ENCODE measurements at places on chromosomes 16 and 17. TPM values are rescaled to one million over a fixed set of nuclear protein-coding genes. Genes with fewer than 3 reads are reported as not detected.
A peak's percentile ranks its signal among the peaks of the same experiment; 100 is the strongest.

IKZF3 gene
- not detected for total RNA-seq

DOC2B gene
- total RNA-seq, result not detected

DNA sequence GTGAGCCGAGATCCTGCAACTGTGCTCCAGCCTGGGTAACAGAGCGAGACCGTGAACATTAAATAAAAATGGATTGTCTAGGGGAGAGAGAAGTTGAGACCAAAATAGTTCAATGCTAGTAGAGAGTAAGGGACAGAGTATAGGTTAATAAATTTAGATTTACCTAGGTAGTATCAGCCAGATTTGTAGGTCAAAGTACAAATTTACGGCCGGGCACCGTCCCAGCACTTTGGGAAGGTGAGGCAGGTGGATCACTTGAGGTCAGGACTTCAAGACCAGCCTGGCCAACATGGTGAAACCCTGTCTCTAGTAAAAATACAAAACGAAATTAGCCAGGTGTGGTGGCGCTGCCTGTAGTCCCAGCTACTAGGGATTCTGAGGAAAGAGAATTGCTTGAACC lies 12.2 kb upstream of the BMERB1 start:
- H3K27me3 ChIP-seq, result peaks cover 16% of the 10 kb centered on the region
- DNase-seq, result no peak
- no peaks in the 10 kb centered on the region for H3K36me3 ChIP-seq
- no peaks in the 10 kb centered on the region for H3K4me1 ChIP-seq
- H3K4me3 ChIP-seq, result no peak overlapping the region

GRCh38 chr17:2122641-2123302 lies 67.9 kb downstream of the HIC1 start:
- peak; percentile 83 for DNase-seq
- no peaks in the 10 kb centered on the region for H3K36me3 ChIP-seq
- peak overlapping the region; percentile 32 for H3K4me3 ChIP-seq
- H3K4me1 ChIP-seq, result peaks cover 34% of the 10 kb centered on the region
- no peaks in the 10 kb centered on the region for H3K27me3 ChIP-seq

GRCh38 chr17:76715496-76715830 lies 4.7 kb upstream of the MXRA7 start:
- no peaks in the 10 kb centered on the region for H3K27me3 ChIP-seq
- H3K36me3 ChIP-seq, result peaks cover 61% of the 10 kb centered on the region
- no peak overlapping the region for H3K4me3 ChIP-seq

- H3K4me1 ChIP-seq, result peaks cover 13% of the 10 kb centered on the region
- DNase-seq, result peak; percentile 47
- no peak overlapping the region for H3K4me3 ChIP-seq
- no peaks in the 10 kb centered on the region for H3K27me3 ChIP-seq
- H3K36me3 ChIP-seq, result peaks cover 5% of the 10 kb centered on the region
These were observed 211.9 kb downstream of the KATNIP start for GRCh38 chr16:27761816-27762215.

- no peaks in the 10 kb centered on the region for H3K4me1 ChIP-seq
- H3K36me3 ChIP-seq, result no peaks in the 10 kb centered on the region
- H3K27me3 ChIP-seq, result peaks cover 6% of the 10 kb centered on the region
- H3K27ac ChIP-seq, result no peak overlapping the region
- H3K4me3 ChIP-seq, result no peak overlapping the region
- DNase-seq, result no peak
These were observed 709 bp downstream of the GPR179 start for GRCh38 chr17:38342886-38343607.

- no peak overlapping the region for H3K4me3 ChIP-seq
- no peaks in the 10 kb centered on the region for H3K27me3 ChIP-seq
- no peak overlapping the region for H3K27ac ChIP-seq
- no peak for DNase-seq
- no peaks in the 10 kb centered on the region for H3K4me1 ChIP-seq
These were observed 2166.6 kb downstream of the TP53TG3F start for GRCh38 chr16:35626041-35626440.

- H3K27me3 ChIP-seq, result no peaks in the 10 kb centered on the region
- DNase-seq, result peak; percentile 47
- peaks cover 44% of the 10 kb centered on the region for H3K36me3 ChIP-seq
- peaks cover 50% of the 10 kb centered on the region for H3K4me1 ChIP-seq
- no peak overlapping the region for H3K27ac ChIP-seq
- H3K4me3 ChIP-seq, result no peak overlapping the region
These were observed 2.7 kb downstream of the TLCD1 start for GRCh38 chr17:28723159-28723835.

DNA sequence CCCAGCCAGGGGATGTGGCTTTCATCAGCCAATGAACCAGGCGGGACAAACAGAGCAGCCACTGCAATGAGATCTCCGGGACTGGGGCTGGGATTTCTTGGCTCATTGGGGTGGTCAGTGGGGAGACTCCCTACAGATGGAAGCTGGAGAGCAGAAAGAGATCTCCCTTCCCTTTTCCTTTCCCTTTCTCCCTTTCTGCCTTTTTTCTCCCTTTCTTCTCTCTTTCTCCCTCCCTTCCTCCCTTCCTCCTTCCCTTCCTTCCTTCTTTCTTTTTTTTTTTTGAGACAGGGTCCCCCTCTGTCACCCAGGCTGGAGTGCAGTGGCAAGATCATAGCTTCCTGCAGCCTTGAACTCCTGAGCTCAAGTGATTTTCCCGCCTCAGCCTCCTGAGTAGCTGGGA lies 14.0 kb downstream of the LAT start:
- DNase-seq, result no peak
- H3K36me3 ChIP-seq, result no peaks in the 10 kb centered on the region
- H3K27ac ChIP-seq, result no peak overlapping the region
- peaks cover 4% of the 10 kb centered on the region for H3K27me3 ChIP-seq
- H3K4me1 ChIP-seq, result no peaks in the 10 kb centered on the region
- no peak overlapping the region for H3K4me3 ChIP-seq

DNA sequence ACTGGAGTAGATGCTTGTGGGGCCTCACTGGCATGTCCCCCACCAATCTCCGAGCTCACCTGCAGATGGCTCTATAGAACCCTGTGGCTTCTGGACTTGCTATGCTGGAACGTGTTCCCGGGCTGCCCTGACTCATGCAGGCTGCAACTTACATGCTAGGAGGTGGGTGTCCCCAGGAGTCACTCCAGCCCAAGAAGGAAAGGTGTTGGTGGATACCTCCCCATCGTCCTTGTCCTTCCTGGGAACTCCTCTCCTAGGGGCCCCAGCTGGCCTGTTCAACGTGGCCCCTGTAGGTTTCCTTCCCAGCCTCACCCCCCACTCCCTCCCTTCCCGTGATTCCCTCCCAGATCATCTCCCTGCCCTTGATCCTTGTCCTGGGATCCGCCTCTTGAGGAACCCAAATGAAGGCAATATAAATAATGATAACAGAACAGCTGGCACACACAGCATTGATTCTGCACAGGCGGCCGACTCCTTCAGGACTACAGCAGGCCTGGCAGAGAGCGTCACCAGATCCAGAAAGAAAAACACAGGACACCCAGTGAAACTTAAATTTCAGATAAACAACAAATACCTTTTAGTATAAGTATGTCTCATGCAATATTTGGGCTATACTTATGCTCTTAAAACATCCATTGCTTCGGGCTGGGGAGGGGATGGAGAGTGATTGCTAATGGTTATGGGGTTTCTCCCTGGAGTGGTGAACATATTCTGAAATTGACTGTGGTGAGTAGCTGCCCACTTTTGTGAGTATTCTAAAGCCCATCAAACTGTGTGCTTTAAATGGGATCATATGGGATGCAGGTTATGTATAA lies 221.1 kb upstream of the GSE1 start:
- no peaks in the 10 kb centered on the region for H3K27me3 ChIP-seq
- peaks cover 30% of the 10 kb centered on the region for H3K4me1 ChIP-seq
- H3K27ac ChIP-seq, result no peak overlapping the region
- H3K4me3 ChIP-seq, result no peak overlapping the region

- H3K27ac ChIP-seq, result peak overlapping the region; percentile 82
- H3K27me3 ChIP-seq, result no peaks in the 10 kb centered on the region
- peaks cover 33% of the 10 kb centered on the region for H3K4me1 ChIP-seq
- H3K36me3 ChIP-seq, result no peaks in the 10 kb centered on the region
- H3K4me3 ChIP-seq, result peak overlapping the region; percentile 5
- peak; percentile 99 for DNase-seq
These were observed 2.2 kb upstream of the KRT19 start for GRCh38 chr17:41530062-41531048.

DNA sequence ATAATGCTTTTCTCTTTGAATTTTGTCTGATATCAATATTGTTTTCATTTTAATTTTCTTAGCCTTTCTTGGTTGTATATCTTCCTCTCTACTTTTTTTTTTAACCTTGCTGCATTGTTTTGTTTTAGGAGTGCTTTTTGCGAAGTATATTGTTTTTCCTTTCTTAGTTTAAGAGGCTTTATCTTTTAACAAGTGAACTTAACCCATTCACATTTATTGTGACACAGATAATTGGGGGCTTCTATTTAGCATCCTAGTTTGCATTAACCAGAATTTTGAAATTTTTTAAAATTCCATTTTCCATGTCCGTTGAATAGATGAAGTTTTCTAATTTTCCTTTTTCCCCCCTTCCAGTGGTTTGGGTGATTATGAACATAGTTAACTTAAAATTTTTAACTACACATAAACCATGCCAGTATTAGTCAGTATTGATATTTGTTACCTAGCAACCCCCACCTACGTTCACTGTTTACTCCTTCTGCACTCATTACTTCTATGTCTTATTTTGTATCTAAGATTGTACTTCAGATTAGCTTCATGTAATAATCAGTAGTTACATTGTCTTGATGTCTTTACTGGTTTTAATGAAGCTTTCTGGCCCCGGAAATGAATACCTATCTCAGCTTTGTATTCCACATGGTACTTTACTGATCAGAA lies 44.4 kb downstream of the TNRC6A start:
- H3K4me3 ChIP-seq, result no peak overlapping the region
- peaks cover 21% of the 10 kb centered on the region for H3K4me1 ChIP-seq
- peaks cover 30% of the 10 kb centered on the region for H3K36me3 ChIP-seq
- no peak overlapping the region for H3K27ac ChIP-seq
- H3K27me3 ChIP-seq, result no peaks in the 10 kb centered on the region

DNA sequence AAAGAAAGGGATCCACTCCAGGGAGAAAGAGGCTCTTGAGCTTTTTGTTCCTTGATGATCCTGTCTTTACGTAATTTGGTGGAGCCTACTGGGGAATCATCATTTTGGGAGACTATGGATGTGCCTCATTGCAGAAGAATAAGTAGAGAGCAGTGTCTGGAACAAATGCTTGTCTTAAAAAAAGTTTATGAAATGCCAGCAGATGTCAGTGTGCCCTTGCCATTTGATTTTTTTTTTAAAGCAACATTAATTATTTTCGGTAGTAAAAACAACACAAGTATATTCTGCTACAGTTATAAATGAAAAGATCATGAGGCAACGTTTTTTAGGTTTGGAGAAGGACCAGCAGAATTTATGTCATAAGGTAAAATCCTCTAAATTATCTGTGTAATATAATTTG lies 934.8 kb upstream of the EEF2KMT start:
- H3K36me3 ChIP-seq, result no peaks in the 10 kb centered on the region
- H3K4me1 ChIP-seq, result no peaks in the 10 kb centered on the region
- H3K27ac ChIP-seq, result no peak overlapping the region
- no peaks in the 10 kb centered on the region for H3K27me3 ChIP-seq

DNA sequence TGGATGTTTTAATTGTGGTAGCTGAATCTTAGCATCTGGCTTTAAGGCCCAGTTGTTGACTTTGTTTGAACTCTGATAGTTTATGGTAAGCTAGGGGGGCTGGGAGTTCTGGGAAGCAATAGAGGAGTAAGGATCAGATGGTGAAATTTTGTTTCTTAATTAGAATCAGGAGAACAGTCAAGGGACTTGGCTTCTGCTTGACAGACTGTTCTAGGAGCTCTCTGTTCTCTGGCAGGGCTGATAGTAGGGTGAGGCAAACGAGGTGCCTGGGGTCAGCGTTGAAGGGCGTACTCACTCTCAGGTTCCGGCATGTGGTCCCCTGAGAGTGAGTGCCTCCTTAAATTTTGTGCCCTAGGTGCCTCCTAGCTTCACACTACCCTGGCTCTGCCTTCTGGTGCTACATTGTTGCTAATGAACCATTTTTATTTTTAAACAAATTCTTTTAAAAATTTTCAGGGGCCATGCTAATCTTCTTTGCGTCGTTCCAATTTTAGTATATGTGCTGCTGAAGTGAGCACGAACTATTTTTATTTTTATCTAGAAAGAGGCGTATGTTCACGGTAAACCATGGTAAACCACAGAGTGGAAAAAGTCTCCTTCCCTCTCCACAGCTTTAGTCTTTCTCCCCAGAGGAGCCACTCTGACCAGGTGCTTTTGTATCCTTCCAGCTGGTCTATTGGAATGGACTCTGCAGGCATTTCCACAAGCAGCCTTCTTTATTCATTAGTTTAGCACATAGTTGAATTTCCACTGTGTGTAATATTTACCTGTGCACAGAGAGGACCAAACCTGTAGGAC lies 19.7 kb downstream of the SLC7A6 start:
- no peak overlapping the region for H3K27ac ChIP-seq
- H3K4me3 ChIP-seq, result no peak overlapping the region
- DNase-seq, result no peak
- peaks cover 58% of the 10 kb centered on the region for H3K36me3 ChIP-seq
- no peaks in the 10 kb centered on the region for H3K27me3 ChIP-seq

GRCh38 chr16:26688699-26689098 lies 378.0 kb upstream of the C16orf82 start:
- no peak for DNase-seq
- H3K27me3 ChIP-seq, result no peaks in the 10 kb centered on the region
- no peaks in the 10 kb centered on the region for H3K36me3 ChIP-seq
- H3K4me3 ChIP-seq, result no peak overlapping the region
- H3K27ac ChIP-seq, result no peak overlapping the region
